BJ (cell line): ENCODE measurements at places on chromosomes 16 and 17. TPM values are rescaled to one million over a fixed set of nuclear protein-coding genes. Genes with fewer than 3 reads are reported as not detected.

- no peak for DNase-seq
Measured at GRCh38 chr17:40024901-40025300, 9.7 kb downstream of the CSF3 start.

GRCh38 chr16:26026709-26027450 is 335.1 kb downstream of the HS3ST4 start:
- no peak for DNase-seq

- no peak for DNase-seq
Measured at GRCh38 chr17:676060-676700, 38.5 kb downstream of the VPS53 start.

- DNase-seq, result no peak
Measured at GRCh38 chr17:50219939-50220465, 18.6 kb upstream of the COL1A1 start.

- DNase-seq, result peak; percentile 59
Measured at GRCh38 chr16:22638393-22639206, 127.9 kb downstream of the NPIPB5 start.

GRCh38 chr17:79914813-79915740 is 75.8 kb upstream of the CBX4 start:
- DNase-seq, result no peak

DNA sequence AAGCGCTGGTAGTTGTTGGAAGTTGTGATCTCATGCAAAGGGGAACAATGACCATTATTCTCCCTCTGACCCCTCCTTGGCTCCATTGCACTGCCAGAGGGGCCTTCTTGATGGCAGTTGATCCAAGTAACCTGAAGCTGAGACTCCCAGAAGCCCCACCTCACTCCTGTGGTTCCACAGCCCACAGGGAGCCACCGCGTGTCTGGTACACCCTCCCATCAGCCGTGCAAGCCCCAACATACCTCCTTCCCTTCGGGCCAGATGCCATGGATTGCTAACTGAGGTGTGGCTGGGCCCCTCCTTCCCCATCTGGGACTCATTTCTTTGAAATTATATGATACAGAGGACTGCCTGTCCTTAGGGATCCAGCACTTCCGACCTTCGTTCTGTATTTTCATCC is 17.8 kb downstream of the SAP30BP start:
- DNase-seq, result peak; percentile 78

DNA sequence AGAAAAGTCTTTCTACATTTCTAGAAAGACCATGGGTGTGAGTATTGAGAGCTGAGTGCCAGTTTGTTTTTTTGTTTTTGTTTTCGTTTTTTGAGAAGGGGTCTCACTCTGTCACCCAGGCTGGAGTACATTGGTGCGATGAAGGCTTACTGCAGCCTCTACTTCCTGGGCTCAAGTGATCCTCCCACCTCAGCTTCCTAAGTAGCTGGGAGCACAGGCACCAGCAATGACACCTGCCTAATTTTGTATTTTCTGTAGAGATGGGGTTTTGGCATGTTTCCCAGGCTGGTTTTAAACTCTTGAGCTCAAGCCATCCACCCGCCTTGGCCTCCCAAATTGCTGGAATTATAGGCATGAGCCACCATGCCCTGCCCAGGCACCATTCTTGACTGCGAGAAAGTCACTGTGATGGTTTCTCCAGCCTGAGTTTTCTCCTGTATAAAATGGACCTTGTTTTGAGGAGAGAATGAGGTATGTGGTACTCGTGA is 673.8 kb downstream of the MAF start:
- no peak for DNase-seq

- DNase-seq, result no peak
Measured at GRCh38 chr17:9768381-9768934, 22.9 kb downstream of the DHRS7C start.

- no peak for DNase-seq
Measured at GRCh38 chr17:7803981-7804380, 30.0 kb upstream of the KDM6B start.

GRCh38 chr16:51971184-51971583 is 575.8 kb downstream of the TOX3 start:
- no peak for DNase-seq

GRCh38 chr17:47742319-47743181 is 9.5 kb downstream of the TBX21 start:
- DNase-seq, result no peak

DNA sequence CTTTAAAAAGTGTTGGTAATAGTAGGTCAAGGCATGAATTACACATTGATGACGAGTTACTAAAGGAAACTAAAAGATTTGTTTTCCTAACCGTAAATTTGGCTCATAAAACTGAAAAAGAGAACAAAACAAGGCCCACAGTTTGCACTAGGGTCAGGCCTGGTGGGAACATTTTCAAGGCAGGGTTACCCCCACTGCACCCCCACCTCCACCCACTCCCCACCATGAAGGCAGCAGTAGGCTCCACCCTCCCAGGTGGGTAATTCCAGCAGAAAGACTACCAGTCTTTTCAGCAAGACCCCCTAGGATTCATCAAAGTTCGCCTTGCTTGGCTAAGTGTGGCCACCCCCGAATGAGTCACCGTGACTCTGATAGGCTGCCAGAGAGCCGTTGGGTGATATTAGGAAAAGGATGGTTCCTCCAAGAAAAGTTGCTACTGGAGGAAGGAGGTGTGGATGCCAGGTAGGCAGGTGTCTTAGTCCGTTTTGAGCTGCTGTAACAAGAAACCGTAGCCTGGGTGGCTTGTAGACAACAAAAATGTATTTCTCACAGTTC is 8.6 kb downstream of the DNAAF1 start:
- DNase-seq, result no peak

GRCh38 chr17:29663155-29663554 is 40.4 kb upstream of the CORO6 start:
- DNase-seq, result no peak

DNA sequence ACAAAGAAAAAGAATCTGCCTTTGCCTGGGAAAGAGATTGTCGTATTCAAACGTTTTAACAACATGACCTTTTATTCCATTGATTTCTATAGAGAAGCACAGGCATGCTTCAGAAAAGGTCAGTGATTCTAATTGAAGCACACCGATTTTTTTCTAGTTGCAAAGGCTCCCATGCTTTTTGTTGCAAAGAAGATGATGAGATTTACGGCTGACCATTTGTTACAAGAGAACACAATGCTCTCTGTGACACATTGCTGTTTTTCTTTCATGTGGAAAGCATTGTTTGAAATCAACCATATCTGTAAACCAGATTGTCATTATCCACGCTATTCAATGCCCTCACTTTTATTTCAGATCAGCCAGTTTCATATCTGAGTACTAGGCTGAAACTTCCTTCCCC is 99.8 kb downstream of the NLK start:
- DNase-seq, result no peak

- no peak for DNase-seq
Measured at GRCh38 chr16:275786-276232, at the start of gene RGS11. Gene RGS11, minus strand, starts transcription at chr16:275944. Its CDS starts 33 bp downstream, at chr16:275911.

- DNase-seq, result no peak
Measured at GRCh38 chr17:73820686-73821448, 176.6 kb upstream of the SDK2 start.

DNA sequence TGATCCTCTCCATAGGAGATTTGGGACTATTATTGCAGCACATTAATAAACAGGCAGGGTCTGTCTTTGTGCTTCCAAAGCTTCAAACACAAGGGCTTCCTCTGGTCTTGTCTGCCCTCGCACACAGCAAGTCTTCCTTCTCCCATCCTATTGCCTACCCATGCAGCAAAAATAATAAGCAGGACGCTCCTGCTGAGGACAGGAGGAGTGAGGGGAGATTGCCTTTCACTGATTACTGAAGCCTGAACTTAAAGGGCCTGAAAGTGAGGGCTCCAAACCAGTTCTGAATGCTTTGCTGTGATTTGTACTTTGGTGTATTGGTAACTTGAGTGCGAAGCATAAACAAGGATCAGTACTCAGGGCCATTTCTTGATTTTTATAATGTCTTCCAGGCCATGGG is 197.6 kb upstream of the XYLT1 start:
- no peak for DNase-seq

GRCh38 chr17:73827627-73828291 is 183.5 kb upstream of the SDK2 start:
- DNase-seq, result no peak

- DNase-seq, result peak; percentile 40
Measured at GRCh38 chr17:78294776-78295175, 63.3 kb downstream of the TMEM235 start.

GRCh38 chr17:39787041-39787440 is 49.3 kb downstream of the GRB7 start:
- DNase-seq, result no peak

- DNase-seq, result no peak
Measured at GRCh38 chr17:42989141-42989540, 8.8 kb downstream of the RUNDC1 start.

GRCh38 chr17:20999044-20999573 is 43.7 kb downstream of the USP22 start:
- no peak for DNase-seq

GRCh38 chr16:24822542-24822941 is 23.2 kb upstream of the SLC5A11 start:
- DNase-seq, result no peak

DNA sequence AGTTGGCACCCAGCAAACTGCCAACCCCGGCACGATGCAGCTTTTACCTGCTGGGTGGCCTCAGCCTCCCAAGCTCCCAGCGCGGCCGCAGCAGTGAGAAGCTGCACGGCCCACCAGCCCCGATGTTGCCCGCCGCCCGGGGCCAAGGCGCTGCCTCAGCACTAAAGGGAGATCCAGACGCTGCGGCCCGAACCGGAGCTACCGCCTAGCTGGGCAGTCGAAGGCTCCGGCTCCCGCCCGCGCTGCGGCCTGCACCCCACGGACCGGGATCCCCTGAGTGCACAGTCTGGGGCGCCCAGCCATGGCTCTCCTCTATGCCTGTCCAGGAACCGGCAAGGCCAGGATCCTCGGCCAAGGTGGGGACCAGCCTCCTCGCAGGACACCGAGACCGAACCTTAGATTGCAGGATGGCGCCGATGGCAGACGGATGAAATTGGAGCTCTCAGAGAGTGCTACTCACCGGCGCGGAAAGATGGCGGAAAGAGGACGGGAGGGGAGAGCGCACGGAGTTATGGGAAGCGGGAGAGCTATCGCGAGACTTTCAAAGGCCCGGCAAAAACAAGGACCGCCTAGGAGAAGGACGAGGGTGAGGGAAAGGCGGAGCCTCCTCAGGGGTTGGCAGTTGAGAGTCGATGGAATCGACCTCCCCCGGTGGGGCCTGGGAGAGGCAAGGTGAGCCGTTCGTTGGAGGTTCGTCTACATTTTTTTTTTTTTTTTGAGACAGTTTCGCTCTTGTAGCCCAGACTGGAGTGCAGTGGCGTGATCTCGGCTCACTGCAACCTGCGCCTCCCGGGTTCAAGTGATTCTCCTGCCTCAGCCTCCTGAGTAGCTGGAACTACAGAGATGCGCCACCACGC is at the start of gene RPS15A:
TSS of gene RPS15A (minus strand) at position 485 of the 857 bp plus-strand sequence. CDS start 1,221 bp downstream, outside the sequence.
- DNase-seq, result peak; percentile 71

- no peak for DNase-seq
Measured at GRCh38 chr16:23420011-23420410, 33.0 kb downstream of the COG7 start.

DNA sequence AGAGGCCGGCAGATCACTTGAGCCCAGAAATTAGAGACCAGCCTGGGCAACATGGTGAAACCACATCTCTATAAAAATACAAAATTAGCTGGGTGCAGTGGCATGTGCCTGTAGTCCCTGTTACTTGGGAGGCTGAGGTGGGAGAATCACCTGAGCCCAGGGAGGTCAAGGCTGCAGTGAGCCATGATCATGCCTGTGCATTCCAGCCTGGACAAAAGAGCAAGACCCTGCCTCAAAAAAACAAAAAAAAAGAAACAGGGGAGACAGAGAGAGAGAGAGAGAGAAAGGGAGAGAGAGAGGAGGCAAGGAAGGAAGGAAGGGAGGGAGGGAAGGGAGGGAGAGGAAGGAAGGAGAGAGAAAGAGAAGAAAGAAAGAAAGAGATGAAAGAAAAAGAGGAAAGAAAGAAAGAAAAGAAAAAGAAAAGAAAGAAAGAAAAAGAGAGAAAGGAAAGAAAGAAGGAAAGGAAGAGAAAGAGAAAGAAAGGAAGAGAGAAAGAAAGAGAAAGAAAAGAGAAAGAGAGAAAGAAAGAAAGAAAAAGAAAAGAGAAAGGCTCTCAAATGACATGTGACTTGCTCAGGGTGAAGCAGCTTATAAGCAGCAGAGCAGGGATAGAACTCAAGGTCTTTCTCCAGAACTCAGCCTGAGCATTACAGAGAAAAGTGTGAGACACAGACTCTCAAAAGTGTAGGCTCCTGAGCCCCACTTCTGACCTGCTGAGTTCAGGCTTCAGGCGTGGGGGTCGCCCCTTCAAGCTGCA is 15.5 kb downstream of the CX3CL1 start:
- DNase-seq, result no peak

DNA sequence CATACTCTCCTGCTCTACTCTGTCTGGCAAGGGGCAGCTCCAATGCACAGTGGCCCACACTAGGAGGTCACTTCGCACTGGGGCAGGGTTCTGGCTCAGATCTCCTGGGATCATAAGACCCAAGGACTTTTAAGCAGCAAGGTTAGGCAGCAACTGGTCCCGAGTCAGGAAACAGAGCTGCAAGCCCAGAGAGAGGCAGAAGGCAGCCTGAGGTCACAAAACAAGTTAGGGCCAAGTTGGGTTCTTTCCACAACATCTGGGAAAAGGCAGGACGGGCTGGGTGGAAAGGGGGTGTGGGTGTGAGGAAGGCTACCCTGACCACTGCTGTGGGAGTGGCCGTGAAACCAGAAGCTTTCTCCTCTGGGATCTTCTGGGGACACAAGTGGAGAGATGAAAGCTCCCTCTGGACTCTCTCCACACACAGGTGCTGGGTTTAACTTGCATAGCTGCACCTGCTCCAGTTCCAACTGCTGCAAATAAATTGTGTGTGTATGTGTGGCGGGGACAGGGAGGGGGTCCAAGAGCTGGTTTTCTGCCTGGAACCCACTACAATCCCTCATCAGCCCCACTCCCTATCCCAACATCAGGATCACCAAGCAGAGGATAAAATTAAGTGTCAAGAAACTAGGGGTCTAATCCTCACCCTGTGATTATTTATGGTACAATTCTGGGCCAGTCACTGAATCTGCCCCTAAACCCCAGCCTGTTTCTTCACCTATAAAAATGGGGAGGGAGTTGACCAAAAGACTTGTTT is 8.0 kb upstream of the TSPOAP1 start:
- peak; percentile 25 for DNase-seq

GRCh38 chr17:3985846-3986245 is 21.6 kb upstream of the ATP2A3 start:
- DNase-seq, result no peak

GPR139 gene
- polyA plus RNA-seq, result not detected in 2 replicates

RNF222 gene
- polyA plus RNA-seq, result not detected in 2 replicates

KPNA2 gene
- polyA plus RNA-seq, result 165 and 212 TPM in 2 replicates

TBX21 gene
- polyA plus RNA-seq, result not detected in 2 replicates

KRT33A gene
- not detected in 2 replicates for polyA plus RNA-seq

SULT1A4 gene
- polyA plus RNA-seq, result 0.55 and 1.1 TPM in 2 replicates

MFAP4 gene
- polyA plus RNA-seq, result 62.1 and 86.8 TPM in 2 replicates

KRTAP3-2 gene
- polyA plus RNA-seq, result not detected in 2 replicates

CFAP97D1 gene
- not detected in 2 replicates for polyA plus RNA-seq

CD300A gene
- not detected in 2 replicates for polyA plus RNA-seq

MYH2 gene
- polyA plus RNA-seq, result 0.34 and 0.43 TPM in 2 replicates

MT1F gene
- polyA plus RNA-seq, result 7.8 and 11.3 TPM in 2 replicates

NXPH3 gene
- polyA plus RNA-seq, result 5.0 and 9.3 TPM in 2 replicates

CDH15 gene
- 0.04 and 0.07 TPM in 2 replicates for polyA plus RNA-seq
